ENCODE measurements at places on chromosomes 2 and 18.
A peak's percentile ranks its signal among the peaks of the same experiment; 100 is the strongest.

DNA sequence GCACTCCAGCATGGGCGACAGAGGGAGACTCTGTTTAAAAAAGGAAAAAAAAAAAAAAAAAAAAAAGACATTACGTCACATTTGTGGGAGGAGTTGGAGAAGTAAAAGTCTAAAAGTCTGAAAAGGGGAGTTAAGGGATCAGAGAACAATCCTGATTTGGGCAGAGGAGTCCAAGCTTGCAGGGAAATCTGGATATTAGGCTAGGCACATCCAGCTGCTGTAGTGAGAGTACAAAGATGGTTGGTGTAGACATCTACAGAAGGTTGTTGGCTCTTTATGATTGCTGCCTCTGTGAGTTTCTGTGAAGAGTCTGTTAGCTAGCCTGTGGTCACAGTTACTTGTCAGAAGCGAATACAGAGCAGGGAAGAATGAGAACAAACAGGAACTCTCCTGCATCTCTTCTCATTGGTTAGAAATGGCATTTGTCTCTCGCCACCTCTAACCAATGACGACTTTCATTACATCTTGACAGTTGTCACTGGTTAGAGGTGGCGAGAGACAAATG lies 3.3 kb upstream of the OSBPL6 start:
- DNase-seq, result no peak

DNA sequence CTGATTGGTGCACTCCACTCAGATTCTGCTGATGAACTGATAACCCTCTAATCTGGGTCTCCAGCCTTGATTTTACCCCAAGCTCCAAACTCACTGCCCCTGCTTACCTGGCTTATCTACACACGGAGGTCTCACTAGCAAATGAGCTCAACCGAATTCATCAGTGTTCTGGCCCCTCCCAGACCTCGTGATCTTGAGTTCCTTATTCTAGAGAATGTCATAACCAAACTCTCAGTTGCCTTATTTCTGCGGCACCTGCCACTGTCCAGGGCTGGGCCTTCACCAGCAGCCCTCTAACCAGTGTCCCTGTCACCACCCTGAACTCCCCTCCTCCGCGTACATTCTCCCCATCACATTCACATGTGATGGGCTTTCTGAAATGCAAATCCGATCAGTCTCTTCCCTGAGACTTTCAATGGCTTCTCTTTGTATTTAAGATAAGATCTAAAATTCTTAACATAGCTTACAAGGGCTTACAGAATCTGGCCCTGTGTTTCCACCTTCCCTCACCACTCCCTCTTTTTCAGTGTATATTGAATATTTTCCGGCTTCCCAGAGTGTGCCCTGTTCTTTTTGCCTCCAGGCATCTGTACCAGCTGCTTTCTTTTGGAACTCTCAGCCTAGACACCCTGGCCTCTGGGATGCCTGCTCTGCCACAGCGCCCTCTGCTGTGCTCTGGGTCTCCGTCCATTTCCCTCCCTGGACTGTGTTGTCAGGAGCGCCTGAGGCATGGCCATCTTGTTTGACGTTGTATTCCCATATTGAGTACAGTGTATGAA lies 31.1 kb downstream of the NAB1 start:
- peak; percentile 73 for DNase-seq

DNA sequence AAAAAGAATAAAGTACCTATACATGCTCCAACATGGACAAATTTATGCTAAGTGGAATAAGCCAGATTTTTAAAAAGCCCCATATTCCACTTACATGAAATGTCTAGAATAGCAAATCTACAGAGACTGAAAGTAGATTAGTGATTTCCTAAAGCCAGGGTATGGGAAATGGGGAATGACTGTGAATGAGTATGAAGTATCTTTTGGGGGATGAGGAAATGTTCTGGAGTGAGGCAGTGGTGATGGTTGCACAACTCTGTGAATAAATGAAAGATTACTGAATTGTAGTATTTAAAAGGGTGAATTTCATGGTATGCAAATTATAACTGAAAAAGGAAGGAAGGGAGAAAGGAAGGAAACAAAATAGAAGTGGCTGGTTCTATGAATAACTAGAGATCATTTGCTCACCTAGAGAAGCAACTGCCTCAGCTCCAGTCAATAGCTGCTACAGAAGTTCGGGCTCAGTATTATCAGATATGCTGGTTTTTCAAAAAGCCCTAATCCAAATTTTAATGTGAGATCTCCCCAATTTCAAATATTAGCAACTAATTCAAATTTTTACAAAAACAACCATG lies 39.3 kb downstream of the MAP3K2 start:
- no peak for DNase-seq

GRCh38 chr18:3584897-3585460 lies 135.0 kb downstream of the TGIF1 start:
- DNase-seq, result no peak

DNA sequence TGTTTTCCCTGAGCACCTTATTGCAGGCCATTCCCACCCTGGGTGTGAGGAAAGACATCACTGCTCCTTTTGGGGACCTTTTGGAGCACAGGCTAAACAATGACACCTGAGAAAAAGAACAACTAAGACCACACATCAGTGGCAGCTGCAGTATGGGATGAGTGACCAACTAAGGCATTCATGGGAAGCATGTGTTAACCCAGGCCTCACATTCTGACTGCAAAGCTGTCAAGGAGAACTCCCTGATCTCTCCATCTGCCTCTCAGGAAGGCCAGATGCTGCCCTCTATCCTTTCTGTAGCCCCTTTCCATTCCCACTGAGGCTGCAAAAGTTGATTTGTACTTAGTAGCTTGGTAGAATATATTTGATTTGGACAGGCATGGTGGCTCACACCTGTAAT lies 277.7 kb upstream of the FBXO11 start:
- no peak for DNase-seq

DNA sequence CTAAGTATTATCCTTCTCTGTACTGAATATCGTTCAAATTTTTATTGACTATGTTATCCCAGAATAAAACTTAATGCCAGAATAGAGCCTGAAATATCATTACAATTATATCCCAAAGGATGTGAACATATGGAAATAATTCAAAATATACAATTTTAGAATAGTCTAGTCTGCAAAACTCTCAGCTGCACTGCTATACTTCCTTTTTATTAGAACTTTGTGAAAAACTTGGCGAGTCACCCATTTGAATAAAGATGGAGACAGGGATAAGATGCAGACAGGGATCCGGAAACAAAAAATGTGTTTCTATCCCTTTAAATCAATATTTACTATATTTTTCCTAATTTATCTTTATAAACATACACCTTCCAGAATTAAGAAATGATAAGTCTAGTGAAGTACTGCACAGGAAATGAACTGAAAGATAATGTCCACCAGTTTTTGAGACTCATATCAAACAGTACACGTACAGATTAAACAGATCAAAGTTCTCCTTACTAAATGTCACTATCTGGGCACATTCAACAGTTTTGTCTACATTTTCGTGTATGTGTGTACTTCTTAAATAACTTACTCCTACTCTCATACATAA lies 107.8 kb downstream of the MEP1B start:
- no peak for DNase-seq

DNA sequence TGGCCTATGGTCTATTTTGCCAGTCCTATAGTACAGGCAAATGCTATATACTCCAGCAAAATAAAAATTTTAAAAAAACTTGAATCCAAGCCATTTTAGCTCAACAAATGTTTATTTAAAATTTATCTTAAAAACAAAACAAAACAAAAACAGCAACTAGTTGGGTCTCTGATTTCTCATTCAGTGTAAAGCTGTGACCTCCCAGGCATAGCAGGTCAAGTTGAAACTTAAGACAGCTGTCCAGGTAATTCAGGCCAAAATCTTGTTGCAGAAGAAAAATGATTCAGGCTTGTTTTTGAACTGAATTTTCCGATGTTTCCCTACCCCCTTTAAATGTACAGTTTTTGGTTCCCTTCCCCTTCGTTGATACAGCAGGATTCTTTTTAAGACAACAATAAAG lies 58.5 kb downstream of the CABLES1 start:
- DNase-seq, result no peak

- no peak for DNase-seq
Measured at GRCh38 chr2:133760376-133760775, 192.1 kb upstream of the NCKAP5 start.

GRCh38 chr2:47334356-47335136 lies 68.4 kb upstream of the MSH2 start:
- DNase-seq, result no peak

GRCh38 chr2:205660521-205661124 lies 21.7 kb upstream of the NRP2 start:
- DNase-seq, result peak; percentile 72

- no peak for DNase-seq
Measured at GRCh38 chr2:190964170-190964795, 49.7 kb downstream of the STAT1 start.

DNA sequence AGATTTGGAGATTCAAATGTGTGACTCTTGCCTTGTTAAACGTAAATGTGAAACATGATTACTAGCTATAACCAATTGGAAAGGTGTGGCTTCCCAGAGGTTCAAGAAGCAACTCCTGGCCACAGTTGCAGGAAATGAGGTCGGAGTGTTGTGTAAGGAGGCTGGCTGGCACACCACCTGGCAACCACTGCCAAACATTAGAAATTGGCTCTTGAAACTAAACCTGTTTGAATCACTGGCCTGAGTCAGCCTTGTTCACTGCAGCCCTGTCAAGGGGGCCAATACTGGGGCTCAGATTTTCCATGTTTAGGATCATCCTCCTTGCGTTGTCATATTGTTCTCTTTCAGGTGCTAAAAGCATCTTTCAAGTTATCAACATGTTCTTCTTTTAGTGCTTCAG lies 206.3 kb downstream of the ARL6IP6 start:
- DNase-seq, result no peak

GRCh38 chr18:22542406-22542835 lies 124.7 kb upstream of the CTAGE1 start:
- no peak for DNase-seq

GRCh38 chr18:36608107-36608506 lies 220.7 kb downstream of the TPGS2 start:
- no peak for DNase-seq

- DNase-seq, result no peak
Measured at GRCh38 chr2:130972410-130972809, 120.8 kb downstream of the FAM168B start.

GRCh38 chr2:31384771-31385276 lies 29.7 kb downstream of the XDH start:
- no peak for DNase-seq

DNA sequence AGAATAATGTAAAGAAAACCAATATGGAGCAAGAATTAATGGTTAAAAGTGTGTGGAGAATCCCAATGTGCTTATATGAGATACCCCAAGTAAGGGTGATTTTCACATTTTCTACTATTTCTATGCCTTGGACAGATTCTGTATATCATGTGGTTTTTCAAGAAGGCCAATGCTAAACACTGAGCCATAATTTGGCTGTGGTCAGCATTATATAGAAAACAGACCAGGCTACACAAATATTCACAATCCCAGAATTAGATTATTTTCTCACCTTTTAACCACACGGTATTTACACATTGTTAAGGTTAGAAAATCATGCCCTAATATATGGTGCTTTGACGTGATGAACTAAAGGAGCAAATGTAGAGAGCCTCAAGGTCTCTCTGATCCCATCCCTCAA lies 277.4 kb upstream of the LRATD1 start:
- no peak for DNase-seq

DNA sequence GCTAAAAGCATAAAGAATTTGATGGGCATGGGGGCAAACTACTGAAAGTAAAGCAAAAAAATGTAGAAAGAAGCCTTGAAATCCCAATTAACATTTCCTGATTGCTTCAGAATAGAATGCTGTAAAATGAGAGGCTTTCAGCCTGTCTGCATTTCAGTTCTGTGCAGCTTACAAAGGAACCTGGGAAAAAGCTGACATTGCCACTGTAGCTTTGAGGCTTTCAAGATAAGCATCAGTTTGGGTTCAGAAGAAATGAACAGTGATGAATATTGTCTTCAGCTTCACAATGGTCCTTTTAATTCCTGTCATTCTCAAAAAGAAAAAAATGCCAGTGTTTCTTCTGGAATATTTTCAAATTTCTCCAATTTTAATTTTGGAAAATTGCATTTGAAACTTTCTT lies 242.7 kb downstream of the LRRTM1 start:
- no peak for DNase-seq

DNA sequence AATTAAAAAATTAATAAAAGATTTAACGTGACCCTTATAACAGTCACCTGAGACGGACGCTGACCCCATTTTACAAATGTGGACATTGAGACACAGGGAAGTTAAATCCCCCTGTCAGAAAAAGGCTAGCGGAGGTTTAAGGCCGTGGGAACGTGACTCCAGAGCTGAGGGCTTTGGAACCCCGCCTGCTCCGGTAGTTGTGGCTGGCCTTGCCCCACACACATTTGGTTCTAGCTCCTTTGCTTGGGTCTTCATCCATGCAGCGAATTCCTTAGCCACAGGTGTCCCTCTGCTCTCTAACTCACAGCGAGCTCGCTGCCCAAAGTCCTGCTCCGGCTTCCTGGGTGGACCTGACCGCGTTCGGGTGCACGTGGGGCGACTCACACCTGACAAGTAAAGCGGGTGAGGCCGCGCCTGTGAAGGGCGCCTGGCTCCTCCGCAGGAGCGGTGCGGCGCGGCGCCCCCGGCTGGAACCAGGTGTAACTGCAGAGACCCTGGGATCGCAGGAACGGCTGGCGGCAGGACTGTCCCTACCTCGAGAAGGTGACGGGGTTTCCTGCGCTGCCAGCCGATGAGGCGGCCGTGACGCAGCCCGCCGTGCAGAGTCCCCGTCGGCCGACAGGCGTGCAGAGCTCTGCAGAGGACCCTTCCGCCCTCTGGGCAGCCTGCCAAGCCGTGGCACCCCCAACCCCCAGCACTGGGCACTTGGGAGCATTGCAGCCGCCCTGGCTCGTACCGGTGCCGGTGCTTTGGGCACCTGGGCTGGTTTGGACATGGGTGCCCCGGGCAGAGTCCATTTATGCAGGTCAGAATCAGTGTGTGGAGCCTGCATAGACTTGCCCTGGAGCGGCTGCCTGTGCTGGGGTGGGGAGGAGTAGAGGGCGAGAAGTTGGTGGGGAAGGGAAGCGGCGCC lies 2.4 kb upstream of the PROC start:
- peak; percentile 88 for DNase-seq

DNA sequence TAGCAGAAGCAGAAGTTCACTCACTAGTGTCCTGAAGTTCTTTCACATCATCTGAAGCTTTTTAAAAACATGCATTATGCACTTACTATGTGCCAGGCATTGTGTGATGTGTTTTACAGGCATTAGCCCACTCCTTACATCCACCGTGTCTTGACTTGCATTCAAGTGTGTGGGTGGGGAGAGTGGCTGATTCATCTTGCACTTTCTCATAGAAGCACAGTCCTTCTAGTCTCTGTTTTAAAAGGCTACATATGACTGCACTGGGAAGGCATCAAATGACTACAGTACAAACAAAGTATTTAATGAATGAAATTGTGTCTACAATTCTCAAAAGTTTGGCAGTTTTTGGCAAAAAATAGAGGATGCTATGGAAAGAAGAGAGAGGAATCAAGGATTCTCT lies 21.6 kb upstream of the DSC3 start:
- no peak for DNase-seq

- DNase-seq, result no peak
Measured at GRCh38 chr2:172640389-172640788, 84.5 kb downstream of the PDK1 start.

GRCh38 chr2:112646102-112646719 lies 472 bp downstream of the SLC20A1 start:
- DNase-seq, result no peak

- no peak for DNase-seq
Measured at GRCh38 chr2:73651591-73652230, 9.5 kb upstream of the NAT8 start.

- DNase-seq, result no peak
Measured at GRCh38 chr18:36769611-36770314, 59.0 kb downstream of the TPGS2 start.
